ENCODE measurements at places on chromosomes 6 and 20.

GRCh38 chr6:168834042-168834587, 393.1 kb downstream of the SMOC2 start:
- no peak for DNase-seq

DNA sequence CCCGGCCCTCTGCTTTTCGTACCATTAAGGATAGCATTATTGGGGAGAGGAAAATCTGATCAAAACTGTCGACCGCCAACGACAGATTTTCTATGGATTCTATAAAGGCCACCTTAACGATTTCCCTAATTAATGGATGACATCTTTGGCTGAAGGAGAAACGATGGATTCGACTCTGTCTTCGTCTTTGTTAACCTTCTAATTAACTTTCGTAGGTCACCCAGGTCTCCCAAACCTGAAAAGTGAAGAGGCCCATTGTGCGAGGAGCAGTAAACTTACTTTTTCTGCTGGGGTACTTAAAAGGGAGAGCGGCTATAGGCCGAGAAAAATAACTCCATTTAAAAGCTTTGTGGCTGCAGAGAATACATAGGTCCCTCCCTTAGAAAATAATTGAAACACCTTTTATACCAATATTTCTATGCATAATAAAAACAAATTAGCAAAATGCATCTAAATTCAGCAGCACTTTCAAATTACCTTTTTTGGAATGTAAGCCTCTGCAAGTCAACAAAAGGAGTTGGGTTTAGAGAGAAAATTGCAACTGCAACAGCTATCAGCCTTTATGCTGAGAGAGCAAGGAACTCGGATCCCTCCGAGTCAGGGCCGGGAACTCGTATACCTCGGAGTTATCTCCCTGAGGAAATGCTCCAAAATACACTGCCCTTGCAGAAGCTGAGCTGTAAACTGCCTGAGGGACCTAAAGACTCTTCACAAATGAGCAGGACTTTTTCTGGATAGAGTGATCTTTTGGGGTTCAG, 31.4 kb upstream of the NR2E1 start:
- DNase-seq, result no peak

GRCh38 chr20:25573288-25574251, 11.8 kb downstream of the NINL start:
- DNase-seq, result no peak

- DNase-seq, result no peak
Observed at GRCh38 chr20:50670126-50670862, 21.0 kb downstream of the RIPOR3 start.

- no peak for DNase-seq
Observed at GRCh38 chr20:13745784-13746183, 38.9 kb downstream of the ESF1 start.

DNA sequence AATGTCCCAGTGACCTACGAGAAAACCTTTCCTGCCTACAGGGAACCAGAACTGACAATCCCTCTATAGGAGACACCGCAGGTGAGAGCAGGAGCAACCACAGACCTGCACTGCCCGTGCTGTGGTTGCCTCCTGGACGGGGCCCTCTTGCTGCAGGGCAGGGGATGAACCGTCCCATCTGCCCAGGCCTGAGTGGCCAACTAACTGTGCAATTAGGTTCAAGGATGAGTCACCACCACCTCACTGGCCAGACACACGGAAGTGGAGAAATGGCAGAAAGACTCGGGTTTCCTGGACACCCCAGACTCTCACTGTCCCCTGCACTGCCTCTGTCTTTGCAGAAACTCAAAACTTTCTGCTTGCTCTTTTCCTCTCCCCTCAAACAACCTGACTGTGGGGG, 13.8 kb upstream of the HLA-G start:
- DNase-seq, result no peak

- DNase-seq, result no peak
Observed at GRCh38 chr6:53647462-53648094, 18.0 kb downstream of the KLHL31 start.
